ENCODE measurements at places on chromosomes 5 and 9. TPM values are rescaled to one million over a fixed set of nuclear protein-coding genes. Genes with fewer than 3 reads are reported as not detected.

EGR1 gene
- 6.2 TPM for total RNA-seq

MTMR12 gene
- 15.9 TPM for total RNA-seq

- no peak overlapping the region for H3K4me3 ChIP-seq
- no peaks in the 10 kb centered on the region for H3K36me3 ChIP-seq
- H3K27ac ChIP-seq: no peak overlapping the region
- no peak for DNase-seq
- no peaks in the 10 kb centered on the region for H3K4me1 ChIP-seq
Measured at GRCh38 chr5:127428748-127429147, 88.7 kb upstream of the PRRC1 start.

GRCh38 chr5:102581011-102581410 lies 82.2 kb upstream of the SLCO6A1 start:
- no peaks in the 10 kb centered on the region for H3K36me3 ChIP-seq
- no peak overlapping the region for H3K4me3 ChIP-seq
- H3K4me1 ChIP-seq: no peaks in the 10 kb centered on the region
- H3K27ac ChIP-seq: no peak overlapping the region
- no peak for DNase-seq
- no peaks in the 10 kb centered on the region for H3K27me3 ChIP-seq

- no peaks in the 10 kb centered on the region for H3K27me3 ChIP-seq
- H3K4me3 ChIP-seq: no peak overlapping the region
- no peak overlapping the region for H3K27ac ChIP-seq
- no peaks in the 10 kb centered on the region for H3K4me1 ChIP-seq
- DNase-seq: no peak
Measured at GRCh38 chr9:111783857-111784256, 10.9 kb downstream of the SHOC1 start.

SLC6A3 gene
- 0.08 TPM for total RNA-seq

C9orf50 gene
- total RNA-seq: not detected

PLPP6 gene
- total RNA-seq: 10.5 TPM

DNA sequence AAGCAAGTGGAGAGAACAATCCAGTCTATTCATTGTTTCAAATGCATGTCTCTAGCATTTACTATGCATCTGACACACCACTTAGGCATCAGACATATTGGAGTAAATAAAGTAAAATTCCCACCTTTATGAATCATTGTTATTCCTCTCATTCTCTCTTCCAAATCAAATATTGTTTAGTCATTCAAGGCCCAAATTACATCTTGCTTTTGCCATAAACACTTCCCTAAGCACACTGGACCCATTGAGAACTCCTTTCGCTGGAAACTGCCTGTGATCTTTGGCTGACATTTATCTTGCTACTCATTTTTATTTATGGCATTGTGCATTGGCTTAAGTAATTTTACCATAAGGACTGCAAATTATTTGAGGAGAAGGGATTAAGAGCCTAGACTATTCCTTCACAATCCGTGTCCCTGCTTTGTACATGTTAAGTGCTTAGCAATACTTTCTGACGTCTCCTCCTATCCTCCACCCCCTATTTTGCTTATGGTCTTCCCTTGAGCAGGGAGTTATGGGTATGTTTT lies 7.4 kb downstream of the C5orf46 start:
- H3K4me3 ChIP-seq: no peak overlapping the region
- no peaks in the 10 kb centered on the region for H3K27me3 ChIP-seq
- H3K4me1 ChIP-seq: no peaks in the 10 kb centered on the region
- no peak for DNase-seq

DNA sequence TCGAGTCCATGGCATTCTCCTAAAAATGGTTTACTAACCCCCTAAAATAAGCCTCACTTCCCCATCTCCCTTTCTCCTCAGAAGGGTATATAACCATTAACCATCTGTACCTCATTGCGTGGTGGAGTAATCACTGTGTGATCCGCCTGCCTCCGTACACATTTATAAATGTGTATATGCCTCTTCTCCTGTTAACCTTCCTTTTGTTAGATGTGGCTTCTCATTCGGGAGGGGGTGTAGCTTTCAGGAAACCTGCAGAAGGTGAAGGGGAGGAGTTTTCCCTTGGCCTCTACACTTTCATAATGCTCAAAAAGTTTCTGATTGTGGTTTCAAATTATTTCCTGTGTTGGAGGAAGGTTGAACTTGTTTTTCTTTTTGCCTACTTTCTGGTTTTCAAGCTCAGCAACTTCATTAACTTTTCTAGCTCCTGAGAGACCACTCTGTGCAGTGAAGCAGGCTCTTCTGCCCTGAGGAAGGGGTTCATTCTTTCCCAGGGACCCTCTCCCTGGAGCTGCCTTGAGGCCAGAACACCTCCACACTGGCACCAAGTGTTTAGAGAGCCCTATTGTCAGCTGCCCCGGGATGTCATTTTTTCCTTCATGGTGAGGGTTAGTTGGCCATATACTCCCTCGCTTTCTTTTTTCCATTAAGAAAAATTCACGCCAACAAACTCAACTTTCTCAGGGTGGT lies 46.9 kb downstream of the RASGRF2 start:
- DNase-seq: peak; percentile 91
- peak overlapping the region; percentile 91 for H3K27ac ChIP-seq
- no peaks in the 10 kb centered on the region for H3K27me3 ChIP-seq
- H3K36me3 ChIP-seq: no peaks in the 10 kb centered on the region
- H3K4me3 ChIP-seq: peak overlapping the region; percentile 50
- peaks cover 60% of the 10 kb centered on the region for H3K4me1 ChIP-seq

DNA sequence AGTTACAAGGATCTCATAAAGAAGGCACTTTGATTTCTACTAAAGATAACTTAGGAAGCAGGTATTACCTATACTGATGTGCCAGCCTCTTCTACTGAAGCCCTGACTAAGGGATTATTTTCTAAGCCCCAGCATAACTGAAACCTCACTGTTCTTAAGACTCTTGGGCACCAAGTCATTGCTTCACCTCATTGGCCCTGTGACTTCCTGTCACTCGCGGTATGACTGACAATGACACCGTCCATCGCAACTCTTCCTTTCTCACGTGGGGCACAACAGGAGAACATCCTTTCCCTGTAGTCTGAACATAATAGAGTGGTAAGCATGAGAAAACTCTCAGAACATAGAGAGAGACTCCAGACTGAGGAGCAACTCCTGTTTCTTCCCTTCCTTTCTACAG lies 6.4 kb downstream of the OR2V2 start:
- no peak overlapping the region for H3K4me3 ChIP-seq
- H3K27me3 ChIP-seq: peaks cover 10% of the 10 kb centered on the region
- DNase-seq: no peak

PPP3R2 gene
- not detected for total RNA-seq

Data from CD4-positive, alpha-beta T cell (primary cell).